ENCODE measurements at places on chromosomes 6 and 20. TPM values are rescaled to one million over a fixed set of nuclear protein-coding genes. Genes with fewer than 3 reads are reported as not detected.

Gene TAF4
- total RNA-seq, result 18.4 TPM

Gene CRIP3
- total RNA-seq, result 5.6 TPM

Gene EGFL8
- 18.3 TPM for total RNA-seq

Gene TREML2
- total RNA-seq, result 0.41 TPM

Gene ERVFRD-1
- total RNA-seq, result 0.57 TPM

Gene ACSS1
- 30.6 TPM for total RNA-seq

Gene CPXM1
- total RNA-seq, result 5.2 TPM

Gene CSNK2A1
- total RNA-seq, result 100 TPM

Gene EDN3
- total RNA-seq, result 0.19 TPM

GRCh38 chr6:160101277-160102205 is 20.1 kb upstream of the SLC22A1 start:
- no peak for DNase-seq

DNA sequence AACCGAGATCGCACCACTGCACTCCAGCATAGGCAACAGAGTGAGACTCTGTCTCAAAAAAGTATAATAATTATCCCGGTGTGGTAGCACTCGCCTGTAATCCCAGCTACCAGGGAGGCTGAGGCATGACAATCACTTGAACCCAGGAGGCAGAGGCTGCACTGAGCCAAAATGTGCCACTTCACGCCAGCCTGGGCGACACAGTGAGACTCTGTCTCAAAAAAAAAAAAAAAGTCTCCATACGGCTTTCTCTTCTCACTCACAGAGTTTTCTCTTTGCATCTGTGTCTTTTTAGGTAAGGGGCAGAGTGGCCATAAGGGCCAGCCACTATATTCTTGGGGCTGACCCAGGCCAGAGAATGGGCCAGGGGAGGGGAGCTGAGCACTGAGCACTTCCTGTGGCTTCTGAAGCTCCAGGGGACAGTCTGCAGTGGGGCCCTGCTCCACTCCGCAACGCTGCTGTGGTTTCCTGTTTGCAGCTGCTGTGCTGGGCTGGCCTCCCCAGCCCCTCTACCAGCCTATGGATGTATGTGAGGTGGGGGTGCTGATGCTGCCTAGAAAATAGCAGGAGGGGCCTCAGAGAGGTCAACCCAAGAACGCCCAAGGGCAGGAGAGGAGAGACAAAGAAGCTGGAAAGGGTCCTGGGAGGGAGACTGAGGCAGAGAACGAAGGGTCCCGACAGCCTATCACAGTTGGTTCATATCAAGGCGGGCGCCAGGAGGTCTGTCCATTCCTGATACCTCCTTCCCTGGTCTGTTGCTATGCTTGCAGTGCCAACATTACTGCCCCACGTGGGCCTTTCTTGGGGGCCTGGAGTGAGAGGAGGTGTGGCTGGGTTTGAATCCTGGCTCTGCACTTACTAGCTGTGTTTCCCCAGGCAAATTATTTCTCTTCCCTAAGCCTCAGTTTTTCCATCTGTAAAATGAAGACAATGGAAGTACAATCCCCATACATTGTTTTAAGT is 16.0 kb downstream of the SLA2 start:
- DNase-seq, result no peak

DNA sequence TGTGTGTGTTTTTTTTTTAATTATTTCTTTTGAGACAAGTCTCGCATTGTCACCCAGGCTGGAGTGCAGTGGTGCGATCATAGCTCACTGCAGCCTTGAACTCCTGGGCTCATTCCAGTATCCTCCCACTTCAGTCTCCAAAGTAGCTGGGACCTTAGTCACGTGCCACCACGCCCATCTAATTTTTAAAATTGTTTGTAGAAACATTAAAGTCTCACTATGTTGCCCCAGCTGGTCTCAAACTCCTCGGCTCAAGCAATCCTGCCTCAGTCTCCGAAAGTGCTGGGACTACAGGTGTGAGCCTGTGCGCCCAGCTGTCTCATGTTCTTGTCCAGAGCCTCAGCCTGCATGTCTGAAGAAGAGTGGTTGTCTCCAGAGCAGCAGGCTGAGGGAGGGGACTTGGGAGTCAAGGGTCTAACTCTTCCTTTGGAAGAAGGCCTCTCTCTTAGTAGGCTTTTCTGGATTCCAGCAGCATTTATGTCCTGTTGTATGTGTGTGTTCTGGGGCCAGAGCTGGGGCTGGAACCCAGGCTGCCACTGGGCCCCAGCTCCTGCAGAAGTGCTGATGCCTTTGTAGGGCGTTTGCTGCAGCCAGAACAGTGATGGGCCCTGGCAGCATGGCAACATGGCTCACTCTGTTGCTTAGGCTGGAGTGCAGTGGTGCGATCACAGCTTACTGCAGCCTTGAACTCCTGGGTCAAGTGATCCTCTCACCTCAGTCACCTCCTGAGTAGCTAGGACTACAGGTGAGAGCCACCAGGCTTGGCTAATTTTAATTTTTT is 5.4 kb downstream of the DNMT3B start:
- no peak for DNase-seq

GRCh38 chr6:140816681-140817080 is 1316.0 kb upstream of the GJE1 start:
- no peak for DNase-seq

DNA sequence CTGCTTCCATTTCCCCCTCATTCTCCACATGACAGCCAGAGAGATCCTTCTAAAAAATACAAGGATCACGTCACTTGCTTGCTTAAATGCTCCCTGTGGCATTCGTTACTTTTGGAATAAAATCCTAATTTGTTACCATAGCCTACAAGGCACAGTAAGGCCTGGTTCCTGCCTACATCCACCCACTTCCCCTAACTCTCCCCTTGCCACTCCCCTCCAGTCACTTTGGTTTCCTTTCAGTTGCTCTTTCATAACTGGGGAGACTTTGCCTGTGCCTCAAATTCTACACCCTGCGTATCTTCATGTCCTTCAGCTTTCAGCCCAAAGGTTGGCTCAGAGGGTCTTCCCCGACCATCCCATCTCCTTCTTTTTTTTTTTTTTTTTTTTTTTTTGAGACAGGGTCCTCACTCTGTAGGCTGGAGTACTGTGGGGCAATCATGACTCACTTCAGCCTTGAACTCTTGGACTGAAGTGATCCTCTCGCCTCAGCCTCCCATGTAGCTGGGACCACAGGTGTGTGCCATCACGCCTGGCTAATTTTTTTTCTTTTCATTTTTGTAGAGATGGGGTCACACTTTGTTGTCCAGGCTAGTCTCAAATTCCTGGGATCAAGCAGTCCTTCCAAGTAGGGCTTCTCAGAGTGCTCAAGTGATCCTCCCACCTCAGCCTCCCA is 12.5 kb downstream of the ID1 start:
- no peak for DNase-seq

DNA sequence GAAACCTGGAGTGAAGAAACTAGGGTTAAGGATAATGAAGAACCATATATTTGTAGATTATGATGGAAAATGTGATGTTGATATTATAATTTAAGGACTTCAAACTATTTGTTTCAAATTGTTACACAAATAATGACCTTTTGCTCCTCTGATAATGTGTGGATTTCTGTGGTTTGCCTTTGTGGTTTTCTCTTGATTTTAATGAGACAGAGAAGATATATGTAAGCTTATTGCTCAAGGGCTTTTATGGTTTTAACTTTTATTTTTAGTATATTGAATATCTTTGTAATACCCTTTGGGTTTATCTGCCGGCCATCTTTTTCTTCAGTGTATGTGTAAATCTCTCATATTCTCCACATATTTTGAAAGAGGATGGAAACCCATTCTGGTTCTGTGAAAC is 362.3 kb downstream of the RIMS1 start:
- DNase-seq, result no peak

- no peak for DNase-seq
These were observed 11.8 kb downstream of the CASS4 start for GRCh38 chr20:56423886-56424285.

DNA sequence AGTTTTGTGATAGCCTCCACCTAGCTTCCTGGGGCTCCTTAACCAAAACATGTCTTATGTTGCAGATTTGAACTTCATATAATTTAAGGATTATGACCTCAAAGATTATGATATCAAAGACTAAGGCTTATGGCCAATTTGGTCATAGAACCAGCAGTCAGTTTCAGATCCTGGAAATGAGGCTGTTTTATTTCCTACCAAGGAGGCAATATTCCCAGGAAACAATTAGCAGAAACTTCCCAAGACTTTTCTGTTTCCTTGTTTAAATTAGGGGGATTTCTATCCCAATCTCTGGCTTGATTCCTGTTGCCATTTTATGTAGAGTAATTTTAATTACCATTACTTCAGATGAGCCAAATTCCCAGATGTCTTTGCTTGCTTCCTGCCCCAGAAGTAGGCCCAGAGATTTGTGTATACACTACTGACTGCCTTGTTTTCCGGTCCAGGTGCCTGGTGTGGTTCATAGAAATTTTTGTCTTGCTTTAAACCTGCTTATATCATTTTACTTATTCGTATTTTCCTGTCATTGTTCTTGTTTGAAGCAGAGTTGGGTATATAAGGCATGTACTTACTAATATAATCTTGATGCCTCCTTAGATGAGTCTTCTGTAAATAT is 119.2 kb upstream of the TMEM170B start:
- DNase-seq, result no peak

- no peak for DNase-seq
These were observed 157.9 kb upstream of the SNX9 start for GRCh38 chr6:157665180-157665579.

DNA sequence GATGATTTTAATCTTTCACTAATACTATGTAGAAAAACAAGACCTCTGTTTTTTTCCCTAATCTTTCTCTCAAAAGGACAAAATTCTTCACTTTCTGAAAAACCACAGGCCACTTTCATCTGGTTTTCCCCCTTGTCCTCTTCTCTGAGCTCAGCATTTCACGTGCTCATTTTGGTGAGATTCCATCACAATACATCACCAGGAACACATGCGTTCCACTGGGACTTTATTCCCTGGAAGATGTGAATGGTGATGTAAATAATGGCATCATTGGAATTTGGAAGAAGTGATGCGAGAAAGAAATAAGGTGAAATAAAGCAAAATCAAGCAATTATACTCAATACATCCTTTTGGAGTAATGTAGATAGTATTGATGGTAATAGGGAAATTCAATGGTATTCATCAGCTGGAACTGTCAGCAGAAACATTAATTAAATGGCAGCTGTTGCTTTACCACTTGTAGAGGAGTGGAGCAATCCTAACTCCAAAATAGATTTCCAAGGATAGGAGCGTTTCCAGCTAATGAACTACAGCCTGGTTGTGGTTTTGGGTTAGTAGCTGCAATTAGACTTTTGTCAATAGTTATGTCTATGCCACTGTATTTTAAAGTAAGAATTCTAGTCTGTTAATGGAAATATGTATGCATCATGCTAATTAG is 11.5 kb downstream of the FILIP1 start:
- DNase-seq, result no peak

DNA sequence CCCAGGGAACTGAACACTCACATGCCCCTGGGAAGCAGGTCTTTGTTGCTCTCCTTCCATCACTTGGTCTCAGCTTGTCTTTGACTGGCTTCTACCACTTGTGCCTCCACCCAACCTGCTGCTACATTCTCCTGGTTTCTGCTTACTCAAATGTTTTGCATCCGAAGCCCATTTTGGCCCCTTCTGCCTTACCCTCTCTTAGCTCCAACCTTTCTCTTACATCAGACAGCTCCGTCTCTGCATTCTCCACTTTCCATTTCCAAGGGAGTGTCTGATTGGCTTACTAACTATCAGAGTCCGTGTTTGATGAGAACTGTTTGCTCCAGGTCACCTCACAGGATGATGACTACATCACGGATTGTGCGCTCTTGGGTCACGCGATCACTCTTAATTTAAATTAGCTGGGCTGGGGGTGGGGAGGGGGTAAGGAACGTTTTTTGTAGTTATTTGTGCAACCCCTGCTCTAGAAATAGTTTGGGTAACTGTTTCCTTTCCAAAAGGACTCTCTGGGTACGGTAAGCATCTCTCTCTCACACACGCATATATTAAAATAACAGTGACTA is 844 bp upstream of the ABRACL start:
- DNase-seq, result peak; percentile 65

- peak; percentile 73 for DNase-seq
These were observed 3.2 kb downstream of the GNAS start for GRCh38 chr20:58855506-58856389.

- no peak for DNase-seq
These were observed 397.0 kb downstream of the SMOC2 start for GRCh38 chr6:168838037-168838399.

- no peak for DNase-seq
These were observed 65.6 kb upstream of the RREB1 start for GRCh38 chr6:7042056-7042653.

DNA sequence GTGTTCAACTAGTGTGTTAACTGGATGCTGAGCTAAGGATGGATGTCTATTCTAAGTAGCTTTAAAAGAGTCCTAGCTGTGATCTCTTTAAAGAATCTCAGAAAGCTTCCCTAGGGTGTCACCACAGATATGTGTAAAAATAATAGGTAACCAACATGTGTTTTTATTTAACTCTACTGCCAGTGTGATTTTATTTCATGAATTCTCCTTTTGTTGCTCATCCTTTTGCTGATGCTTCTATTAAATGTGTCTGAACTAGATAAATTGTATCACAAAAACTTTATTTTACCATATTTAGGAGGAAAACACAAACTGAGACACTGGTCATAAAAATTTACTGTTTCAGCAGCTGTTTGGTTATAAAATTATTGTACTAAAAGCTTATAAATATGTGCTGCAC is 809.4 kb upstream of the CITED2 start:
- no peak for DNase-seq

GRCh38 chr6:166988674-166989201 is 10.5 kb upstream of the CEP43 start:
- no peak for DNase-seq

- DNase-seq, result no peak
These were observed 122.1 kb upstream of the PHACTR1 start for GRCh38 chr6:12594530-12594893.

DNA sequence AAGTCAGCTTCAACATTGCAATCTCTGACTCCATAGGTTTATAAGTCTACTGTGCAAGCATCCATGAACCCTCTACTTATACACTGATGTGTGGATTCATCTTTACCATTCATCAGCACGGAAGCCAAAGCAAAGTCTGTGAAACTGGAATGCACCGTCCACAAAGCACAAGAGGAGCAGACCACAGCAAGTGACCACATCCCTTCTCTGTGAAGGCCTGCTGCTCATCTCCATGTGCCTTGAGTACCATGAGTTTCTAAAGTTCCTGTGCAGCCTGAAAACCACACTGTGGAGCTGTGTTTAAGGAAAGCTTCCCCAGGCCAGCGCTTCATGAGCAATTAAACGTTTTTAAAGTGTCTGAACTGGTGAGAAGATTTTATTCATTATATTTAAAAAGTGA is 20.0 kb downstream of the GABRR1 start:
- DNase-seq, result no peak

Measured in kidney (tissue), 22 donors.